ENCODE measurements at places on chromosomes 1 and 21. TPM values are rescaled to one million over a fixed set of nuclear protein-coding genes. Genes with fewer than 3 reads are reported as not detected.

DNA sequence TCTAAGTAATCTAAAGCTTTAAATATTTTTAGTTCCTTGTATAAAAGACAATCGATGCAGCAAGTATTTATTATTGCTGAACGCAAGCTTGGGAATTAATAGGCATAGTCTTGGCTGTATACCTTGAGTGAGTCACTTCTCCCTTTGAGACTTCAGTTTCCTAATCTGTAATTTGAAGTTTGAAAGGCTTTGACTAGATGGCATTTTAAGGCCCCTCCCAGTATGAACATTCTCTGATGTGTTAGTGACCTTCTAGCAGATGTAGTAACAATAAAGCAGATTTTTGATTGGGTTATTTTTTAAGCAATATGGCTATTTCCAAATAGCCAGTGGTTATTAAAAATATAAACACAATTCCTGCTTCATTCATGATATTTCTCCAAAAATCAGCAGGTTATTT, 58.2 kb downstream of the DUSP10 start:
- DNase-seq, result no peak

- DNase-seq, result no peak
Observed at GRCh38 chr1:55052221-55053142, 13.1 kb downstream of the PCSK9 start.

- no peak for DNase-seq
Observed at GRCh38 chr1:205610901-205611466, 20.8 kb downstream of the ELK4 start.

GRCh38 chr1:75996196-75996595, 64.0 kb upstream of the ASB17 start:
- no peak for DNase-seq

GRCh38 chr1:203002951-203003350, 4.2 kb upstream of the TMEM183A start:
- DNase-seq, result no peak

DNA sequence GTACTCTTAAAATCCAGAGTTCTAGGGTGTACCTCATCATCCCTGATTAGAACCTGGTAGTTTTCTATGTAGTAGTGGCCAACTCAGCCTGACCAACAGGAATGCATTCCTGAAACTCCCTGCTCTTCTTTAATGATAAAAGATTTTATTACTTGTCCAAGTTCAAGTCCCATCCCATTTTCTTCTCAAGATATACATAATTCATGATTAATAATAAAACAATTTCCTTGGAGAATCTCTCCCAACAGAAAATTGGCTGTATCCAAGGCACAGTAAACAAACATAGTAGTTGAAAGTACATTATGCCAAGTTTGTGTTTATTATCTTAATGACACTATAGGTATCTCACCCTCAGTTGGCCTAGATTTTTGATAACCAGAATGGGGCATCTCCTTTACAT, 714.1 kb upstream of the ADAMTS5 start:
- no peak for DNase-seq

DNA sequence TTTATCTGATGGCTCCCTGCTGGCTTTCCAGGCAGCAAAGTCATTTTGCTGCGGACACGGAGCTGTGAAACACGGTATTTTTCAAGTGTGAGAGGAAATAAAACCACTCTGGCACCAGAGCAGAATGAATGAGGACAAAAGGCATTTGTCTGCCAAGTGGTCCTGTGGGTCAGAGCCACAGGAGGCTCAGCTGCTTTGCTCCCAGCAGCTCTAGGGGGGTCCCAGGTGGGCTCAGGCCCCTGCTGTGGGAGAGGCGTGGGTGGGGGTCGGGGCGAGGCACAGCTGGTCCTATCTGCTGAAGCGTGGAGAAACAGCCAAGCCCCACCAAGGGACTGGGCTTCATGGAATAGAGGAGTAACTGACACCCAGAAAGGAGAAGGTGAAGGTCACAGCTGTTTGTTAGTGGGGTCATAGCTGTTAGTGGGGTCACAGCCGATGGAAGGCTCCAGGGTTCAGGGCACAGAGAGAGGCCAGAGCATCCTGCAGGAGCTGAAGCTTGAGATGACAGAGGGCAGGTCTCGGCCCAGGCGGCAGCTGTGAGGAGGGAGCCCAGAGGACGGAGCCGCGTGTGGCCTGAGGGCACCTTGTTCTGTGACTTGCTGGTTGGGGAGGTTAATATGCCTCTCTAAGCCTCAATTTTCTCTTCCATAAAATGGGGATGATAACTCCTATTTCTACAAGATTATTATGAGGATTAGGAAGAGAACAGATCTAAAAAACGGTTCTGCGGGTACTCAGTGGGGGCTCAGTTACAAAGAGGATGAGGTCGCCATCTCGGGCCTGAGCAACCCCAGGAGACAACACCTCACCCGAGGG, 7.1 kb downstream of the KIF17 start:
- DNase-seq, result no peak

DNA sequence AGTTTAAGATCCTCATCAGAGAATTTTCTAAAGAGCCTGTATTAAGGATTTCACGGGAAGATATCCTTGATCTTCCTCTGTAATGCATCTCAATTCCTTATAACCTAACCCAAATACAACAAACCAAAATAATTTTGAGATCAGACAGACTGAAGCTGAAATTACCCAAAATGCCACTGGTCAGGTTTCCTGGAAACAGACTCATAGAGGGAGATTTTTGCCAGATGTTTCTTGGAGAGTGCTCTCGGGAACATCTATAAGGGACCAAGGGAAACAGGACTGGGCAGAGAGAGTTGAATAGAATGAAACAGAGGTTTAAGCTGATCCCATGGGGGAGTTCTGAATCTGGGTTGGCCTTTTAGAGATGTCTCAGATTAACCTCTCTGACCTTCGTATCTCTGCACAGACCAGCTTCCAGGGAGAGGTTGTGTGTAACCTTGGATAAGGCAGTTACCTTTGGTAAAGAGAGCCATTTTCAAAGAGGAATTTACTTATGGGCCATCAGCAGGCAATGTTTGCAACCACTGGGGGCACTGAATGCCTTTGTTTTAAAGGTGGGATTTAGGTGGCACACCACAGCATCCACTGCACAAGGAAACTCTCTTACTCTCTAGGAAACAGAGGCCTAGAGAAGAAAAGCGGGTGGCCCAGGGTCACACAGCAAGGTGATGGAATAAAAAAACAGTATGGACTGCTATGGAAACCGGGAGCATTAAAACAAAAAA, 130.8 kb upstream of the SGIP1 start:
- DNase-seq, result no peak

DNA sequence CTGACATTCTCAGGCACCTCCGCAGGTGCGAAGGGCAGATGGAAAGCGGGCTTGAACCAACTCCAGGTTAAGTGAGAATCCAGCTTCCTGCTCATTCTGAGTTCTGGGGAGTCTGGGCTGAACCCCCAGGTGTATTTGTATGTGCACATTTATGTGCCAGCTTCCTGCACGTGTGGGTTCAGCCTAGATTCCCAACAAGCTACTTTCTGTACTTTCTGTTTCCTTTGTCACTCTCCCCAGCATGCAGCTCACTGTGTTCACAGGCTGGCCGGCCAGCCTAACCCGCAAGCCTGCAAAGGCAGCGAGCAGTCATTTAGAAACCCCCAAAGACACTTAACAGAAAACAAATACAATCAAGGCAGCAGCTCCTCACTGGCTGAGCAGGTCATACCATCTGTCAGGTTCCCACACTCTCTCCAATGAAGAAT, 1.3 kb upstream of the IL19 start:
- no peak for DNase-seq

DNA sequence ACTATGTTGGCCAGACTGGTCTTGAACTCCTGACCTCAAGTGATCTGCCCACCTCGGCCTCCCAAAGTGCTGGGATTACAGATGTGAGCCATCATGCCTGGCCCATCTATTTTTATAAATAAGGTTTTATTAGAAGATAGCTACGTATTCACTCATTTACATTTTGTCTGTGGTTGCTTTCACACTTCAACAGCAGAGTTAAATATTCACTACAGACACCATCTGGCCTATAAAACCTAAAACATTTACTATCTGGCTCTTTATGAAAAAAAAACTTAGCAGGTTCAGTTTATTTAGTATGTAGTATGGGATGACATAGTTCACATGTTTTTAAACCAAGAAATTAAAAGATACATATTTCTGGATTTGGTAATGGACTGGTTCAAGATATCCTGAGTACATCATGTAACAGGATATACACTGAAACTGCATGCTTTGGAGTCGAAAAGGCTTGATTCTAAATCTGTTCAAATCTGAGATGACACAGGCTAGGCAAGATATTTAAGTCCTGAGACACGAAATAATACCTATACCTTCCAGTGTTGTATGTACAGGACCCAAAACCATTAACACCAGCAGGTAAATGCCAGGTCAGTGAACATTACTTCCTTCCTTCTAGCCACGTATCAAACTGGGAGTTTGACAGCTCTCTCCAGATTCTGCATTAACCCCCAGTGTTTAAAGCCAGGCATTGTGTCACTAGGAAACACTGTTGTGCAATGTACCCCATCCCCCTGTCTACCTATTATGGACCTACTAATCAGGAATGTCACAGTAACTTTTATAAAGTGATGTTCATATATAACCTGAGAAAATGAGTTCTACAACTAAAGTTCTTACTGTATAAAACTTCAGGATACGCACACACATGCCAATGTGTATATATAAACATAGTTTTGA, 54.3 kb upstream of the SDC3 start:
- DNase-seq, result no peak

- DNase-seq, result peak; percentile 26
Observed at GRCh38 chr1:65493802-65494201, 73.3 kb downstream of the LEPR start.

GRCh38 chr1:33624991-33625870, 152.8 kb downstream of the ZSCAN20 start:
- DNase-seq, result no peak

C4BPA gene
- total RNA-seq, result 45.7 TPM

CD1E gene
- 3.5 TPM for total RNA-seq

RPTN gene
- total RNA-seq, result not detected

LDLRAD1 gene
- total RNA-seq, result not detected
